Fibroblast of lung (primary cell): ENCODE measurements at places on chromosomes 7 and 10.

GRCh38 chr7:116707289-116707688 lies 35.3 kb downstream of the MET start:
- no peak for DNase-seq

DNA sequence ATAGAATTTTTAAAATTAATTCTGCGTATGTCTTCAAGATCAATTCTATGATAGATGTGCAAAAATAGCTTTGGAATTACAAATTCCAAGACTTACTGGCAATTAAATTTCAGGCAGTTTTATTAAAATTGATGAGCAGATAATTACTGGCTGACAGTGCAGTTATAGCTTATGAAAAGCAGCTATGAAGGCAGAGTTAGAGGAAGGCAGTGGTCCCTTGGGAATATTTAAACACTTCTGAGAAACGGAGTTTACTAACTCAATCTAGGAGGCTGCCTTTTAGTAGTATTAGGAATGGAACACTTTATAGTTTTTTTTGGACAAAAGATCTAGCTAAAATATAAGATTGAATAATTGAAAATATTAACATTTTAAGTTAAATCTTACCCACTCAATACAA lies 70.8 kb downstream of the CFTR start:
- no peak for DNase-seq

DNA sequence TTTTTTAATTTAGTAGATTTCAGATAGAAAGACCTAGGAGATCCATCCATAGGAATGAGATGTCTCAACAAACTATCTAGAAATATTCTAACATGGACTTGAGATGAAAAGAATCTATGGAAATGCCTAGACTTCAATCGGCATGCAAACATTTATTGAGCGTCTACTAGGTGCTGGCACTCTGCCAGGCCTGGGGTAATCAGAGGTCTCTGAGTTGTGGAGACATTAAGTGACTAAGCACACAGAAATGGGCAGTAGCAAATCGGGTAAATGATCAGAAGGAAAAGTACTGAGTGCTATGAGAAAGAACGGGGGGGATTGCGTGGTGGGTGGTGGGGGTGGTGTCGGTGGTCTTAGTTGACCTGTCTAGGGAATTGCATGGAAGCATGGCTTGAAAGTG lies 466.6 kb downstream of the GALNT17 start:
- no peak for DNase-seq

DNA sequence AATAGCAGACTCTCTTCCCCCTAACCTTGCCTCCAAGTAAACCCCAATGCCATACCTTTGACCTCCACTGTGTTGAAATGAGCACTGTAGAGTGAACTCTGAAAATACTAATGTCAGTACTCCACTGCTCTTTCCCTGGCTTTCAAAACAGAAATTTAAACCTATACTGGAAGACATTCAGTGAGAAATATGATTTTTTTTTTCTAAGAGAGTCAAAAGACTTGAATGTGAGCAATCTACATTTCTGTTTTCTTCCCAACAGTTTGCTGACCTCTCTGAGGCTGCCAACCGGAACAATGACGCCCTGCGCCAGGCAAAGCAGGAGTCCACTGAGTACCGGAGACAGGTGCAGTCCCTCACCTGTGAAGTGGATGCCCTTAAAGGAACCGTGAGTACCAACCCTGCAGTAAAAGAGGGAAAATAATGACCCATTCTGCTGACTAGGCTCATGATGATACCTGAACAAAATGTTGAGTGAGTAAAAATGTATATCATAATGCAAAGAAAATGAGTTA lies 6.4 kb downstream of the VIM start:
- DNase-seq, result no peak

DNA sequence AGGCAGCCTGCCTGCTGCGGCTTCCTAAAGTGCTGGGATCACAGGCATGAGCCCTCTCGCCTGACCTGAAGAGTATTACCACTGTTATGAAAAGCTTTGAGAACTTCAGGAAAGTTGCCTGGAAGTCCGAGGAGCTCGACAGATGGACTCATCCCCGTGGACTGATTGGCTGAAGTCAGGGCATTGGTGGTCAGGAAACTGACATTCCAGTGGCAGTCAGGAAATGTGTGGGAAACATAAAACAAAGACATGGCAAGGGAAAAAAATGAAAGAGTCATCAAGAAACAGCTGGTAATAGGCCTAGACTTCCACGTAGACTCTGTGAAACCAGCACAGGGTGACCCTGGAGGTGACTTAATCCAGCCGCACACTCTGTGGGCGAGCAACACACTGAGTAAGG lies 123.3 kb downstream of the CDH23 start:
- DNase-seq, result peak; percentile 62

DNA sequence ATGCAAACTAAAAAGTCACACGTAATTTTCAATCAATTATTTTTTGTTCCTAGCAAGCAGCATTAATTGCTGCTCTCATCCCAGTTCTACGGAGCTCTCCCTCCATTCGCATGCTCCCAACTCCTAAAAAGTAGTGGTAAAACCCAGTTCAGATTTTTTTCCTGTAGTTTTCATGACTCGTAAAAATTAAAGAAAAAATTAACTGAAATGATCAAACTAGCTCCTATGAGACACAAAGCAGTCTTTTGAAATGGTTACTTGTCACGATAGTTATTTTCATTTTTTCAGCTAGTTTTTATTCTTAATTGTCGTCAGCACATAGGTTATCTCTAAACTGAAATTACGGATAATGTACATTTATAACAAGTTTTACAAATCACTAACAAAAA lies 1.8 kb downstream of the HNRNPA2B1 start:
- no peak for DNase-seq

- DNase-seq, result peak; percentile 59
Observed at GRCh38 chr10:14502431-14502830, 171.7 kb upstream of the FRMD4A start.

DNA sequence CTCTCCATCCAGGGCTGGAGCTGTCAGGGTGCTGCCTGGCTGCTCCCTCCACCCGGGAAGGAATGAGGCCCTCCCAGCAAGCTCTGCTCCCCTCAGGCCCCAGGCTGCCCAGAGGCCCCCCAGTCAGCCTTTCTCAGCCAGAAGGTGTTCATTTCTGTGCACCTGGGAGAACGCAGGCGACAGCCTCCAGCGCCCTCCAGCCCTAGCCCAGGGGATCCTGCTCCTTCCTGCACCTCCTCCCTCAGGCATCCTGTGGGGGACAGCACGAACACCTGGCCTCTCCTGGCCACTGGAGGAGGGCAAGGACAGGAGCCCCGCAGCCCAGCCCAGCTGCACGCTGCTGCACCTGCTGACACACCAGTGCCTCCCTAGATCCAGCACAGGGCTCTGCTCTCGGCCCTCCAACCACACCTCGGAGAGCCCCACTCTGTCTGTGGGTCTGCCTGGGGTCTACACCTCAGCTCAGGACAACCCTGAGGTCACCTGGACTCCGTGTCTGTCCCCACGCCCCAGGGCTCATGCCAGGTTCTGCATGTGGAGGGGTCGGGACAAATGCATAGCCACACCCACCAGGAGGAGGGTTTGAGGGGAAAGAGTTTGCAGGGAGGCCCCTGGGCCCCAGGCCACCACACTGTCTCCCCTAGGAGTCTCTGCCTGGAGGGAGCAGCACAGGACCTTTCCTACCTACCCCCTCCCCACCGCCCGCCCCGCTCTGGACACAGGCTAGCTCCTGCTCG lies 7.4 kb upstream of the PWWP2B start:
- DNase-seq, result no peak

DNA sequence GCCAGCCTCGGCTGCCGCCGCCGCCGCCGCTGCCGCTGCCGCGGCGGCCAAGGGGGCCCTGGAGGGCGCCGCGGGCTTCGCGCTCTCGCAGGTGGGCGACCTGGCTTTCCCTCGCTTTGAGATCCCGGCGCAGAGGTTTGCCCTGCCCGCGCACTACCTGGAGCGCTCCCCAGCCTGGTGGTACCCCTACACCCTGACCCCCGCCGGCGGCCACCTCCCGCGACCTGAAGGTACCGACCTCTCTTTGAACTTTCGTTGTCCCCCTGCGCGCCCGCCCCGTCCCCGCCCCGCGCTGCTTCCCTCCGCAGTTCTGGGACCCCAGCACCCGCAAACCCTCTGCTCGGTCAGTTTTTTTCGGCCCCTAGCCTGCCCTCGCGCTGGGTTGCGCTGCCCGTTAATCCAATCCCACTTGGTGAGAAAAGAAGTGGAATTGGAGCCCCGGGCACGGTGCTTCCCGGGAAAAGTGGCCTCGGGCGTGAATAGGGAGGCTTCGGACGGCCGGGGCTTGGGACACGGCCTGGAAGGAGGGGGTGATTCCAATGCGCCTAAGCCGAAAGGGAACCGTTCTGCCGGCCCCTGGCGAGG lies 543 bp downstream of the HMX3 start:
- no peak for DNase-seq

DNA sequence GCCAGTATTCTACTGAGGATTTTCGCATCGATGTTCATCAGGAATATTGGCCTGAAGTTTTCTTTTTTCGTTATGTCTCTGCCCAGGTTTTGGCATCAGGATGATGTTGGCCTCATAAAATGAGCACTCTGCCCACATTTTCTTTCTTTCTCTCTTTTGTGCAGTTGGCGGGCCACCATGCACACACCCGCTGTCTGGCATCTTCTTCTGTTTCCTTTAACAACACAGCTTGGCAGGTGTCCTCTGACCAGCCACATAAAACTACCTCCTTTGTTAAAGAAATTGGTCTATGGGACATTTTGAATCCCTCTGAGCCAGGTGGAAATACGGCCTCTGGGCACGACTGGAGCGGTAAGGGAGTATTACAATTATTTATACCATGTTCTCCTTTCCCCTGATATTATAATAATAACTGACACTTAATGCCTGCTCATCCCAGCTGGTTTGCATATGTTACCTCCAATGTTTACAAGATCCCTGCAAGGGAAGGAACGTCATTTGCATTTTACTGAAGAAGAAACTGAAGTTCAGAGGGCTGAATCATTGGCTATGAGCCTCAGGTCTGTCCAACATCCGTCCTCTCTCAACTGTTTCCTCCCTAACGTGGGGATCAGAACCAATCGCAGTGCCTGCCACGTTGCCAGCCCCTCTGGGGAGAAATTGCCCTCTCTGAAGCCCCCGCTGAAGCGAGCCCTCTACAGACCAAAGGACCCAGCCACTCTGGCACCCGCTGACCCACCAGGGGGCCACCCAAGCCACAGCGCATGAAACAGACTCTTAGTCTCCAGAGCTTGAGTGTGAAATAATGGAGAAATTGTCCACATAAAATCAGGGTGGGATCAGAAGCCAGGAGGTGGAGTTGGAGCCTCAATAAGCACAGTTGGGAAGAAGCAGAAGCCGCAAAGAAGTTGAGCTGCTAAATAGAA lies 125.0 kb upstream of the FOXK1 start:
- no peak for DNase-seq

DNA sequence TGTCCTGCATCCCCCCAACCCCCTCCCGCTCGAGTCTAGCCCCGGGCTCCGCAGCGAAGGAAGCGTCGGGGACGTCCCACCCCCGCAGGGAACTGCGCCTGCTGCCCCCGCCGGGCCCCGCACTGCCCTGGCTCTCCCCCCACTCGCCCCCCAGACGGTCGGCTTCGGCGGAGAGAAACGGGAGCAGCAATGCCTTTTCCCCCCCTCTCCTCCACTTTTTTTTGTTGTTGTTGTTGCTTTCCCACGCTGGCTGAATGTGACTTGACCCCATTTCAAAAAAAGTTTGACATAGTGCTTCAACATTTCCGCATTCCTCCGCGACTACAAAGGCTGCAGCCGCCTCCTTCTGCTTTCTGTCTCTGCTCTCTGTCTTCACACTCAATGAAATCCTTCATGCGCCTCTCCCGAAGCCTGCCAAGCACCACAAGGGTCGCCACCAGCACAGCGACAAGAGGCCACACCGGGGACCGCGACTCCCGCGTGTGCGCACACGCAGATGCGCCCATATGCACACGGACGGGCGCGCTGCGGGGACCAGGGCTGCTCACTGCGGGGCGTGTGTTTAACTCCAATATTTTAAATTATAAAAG lies 1.0 kb downstream of the CDK6 start:
- DNase-seq, result peak; percentile 74

- no peak for DNase-seq
Observed at GRCh38 chr10:21888959-21889358, 114.6 kb downstream of the DNAJC1 start.

DNA sequence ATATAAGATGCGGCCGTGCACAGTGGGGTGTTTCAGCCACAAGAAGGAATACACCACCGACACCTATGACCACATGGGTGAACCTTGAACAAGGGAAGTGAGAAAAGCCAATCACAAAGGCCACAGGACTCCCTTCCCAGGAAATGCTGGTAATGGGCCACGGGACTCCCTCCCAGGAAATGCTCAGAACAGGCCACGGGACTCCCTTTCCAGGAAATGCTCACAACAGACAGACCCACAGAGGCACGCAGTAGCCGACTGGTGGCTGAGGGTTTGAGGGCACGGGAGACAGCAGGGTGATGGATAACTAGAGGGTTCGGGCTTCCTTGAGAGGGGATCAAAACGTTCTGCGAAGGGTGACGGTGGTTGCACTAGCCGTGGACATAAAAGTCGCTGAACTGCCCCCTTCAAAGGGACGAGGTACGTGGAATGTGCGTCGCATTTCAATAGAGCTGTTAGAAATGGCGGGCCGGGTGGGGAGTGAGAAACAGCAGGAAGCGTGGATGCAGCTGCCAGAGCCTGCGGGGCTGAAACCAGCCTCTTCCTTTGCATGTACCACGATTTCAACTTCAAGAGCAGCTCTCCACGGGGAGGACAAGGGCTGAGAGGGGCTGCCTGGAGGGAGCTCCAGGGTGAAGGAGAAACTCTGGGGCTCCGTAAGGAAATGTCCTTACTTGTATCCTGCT lies 274.0 kb downstream of the ELFN1 start:
- DNase-seq, result no peak

DNA sequence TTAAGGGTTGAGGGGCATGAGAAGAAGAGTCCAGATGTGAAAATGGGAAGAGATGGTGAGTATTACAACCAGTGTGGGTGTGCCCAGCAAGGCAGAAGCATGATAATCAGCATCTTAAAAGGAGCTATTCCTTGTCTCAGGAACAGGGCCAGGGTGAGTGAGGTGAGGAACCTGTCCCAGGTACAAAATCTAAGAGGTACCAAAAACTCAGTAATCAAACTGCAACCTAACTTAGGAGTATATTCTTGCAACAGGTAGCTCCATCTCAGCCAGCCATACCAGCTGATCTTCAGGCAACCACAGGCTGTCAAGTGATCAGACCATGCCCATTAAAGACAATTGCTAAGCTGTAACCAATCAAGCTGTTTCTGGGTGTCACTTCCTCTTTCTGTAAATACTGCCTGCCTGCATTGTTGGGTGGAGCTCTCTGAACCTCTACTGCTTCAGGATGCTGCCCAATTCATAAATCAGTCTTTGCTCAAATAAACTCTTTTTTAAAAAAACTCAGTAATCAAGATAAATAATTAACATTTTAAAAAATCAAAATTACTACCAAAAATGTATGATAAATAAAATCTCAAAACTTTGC lies 7.4 kb downstream of the KEL start:
- no peak for DNase-seq

GRCh38 chr7:132464740-132465139 lies 111.5 kb downstream of the PLXNA4 start:
- DNase-seq, result peak; percentile 85

DNA sequence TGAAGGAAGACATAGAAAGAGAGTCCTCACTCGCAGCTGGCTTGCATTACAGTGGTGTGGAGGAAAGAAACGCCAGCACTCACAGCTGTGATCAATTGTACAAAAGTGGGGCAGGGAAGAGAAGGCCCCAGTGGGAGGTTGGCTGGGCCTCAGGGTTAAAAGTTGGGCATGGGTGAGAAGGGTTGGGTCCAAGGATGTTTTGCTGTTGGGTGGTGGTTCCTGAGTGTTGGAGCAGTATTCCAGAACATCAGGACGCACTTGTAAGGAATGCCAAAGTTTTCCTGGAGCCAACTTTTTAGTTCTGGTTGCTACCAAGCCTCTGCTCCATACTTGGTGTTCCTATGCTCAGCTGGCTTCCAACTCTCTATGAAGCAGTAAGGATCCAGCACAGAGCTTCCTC lies 55.4 kb upstream of the MKRN1 start:
- no peak for DNase-seq
